ENCODE measurements at places on chromosomes 16 and 17.

DNA sequence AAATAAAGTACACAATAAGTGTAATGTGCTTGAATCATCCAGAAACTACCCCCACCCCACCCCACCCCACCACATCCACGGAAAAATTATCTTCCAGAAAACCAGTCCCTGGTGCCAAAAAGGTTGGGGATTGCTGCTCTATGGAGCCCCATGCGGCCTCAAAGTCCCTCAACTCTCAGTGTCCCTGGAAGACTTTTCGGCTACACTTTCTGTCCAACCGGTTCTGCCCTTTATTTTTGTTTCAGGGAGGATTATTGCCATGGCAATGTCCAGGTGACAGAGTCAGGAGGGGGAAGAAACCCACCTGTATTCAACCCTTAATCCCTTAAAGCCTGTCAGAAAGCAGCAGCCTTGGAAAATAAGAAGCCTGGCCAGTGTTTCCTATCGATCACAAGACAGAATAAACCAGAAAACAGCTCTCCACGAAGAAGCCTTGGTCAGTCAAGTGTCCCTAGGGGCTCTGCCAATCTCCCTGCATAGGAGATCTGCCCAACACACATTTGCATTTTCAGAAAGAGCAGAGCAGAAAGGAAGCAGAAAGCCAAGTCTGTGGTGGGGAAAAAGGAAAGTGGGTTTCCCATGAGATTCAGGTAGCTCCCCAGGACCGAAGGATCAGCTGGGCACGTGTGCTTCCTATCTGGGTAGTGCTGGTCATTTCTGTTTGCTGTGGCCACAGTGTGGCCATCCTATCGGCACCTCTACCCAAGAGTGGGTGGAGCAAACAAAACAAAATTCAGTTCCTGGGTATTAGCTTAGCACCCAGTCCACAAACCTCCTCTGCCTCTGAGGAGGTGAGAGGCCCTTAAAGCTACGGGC is 342.7 kb downstream of the SOX9 start:
- no peak for DNase-seq

- DNase-seq: no peak
Observed at GRCh38 chr16:59236804-59237458, 502.8 kb upstream of the GOT2 start.

GRCh38 chr17:6677158-6677831 is 25.7 kb downstream of the C17orf100 start:
- DNase-seq: no peak

DNA sequence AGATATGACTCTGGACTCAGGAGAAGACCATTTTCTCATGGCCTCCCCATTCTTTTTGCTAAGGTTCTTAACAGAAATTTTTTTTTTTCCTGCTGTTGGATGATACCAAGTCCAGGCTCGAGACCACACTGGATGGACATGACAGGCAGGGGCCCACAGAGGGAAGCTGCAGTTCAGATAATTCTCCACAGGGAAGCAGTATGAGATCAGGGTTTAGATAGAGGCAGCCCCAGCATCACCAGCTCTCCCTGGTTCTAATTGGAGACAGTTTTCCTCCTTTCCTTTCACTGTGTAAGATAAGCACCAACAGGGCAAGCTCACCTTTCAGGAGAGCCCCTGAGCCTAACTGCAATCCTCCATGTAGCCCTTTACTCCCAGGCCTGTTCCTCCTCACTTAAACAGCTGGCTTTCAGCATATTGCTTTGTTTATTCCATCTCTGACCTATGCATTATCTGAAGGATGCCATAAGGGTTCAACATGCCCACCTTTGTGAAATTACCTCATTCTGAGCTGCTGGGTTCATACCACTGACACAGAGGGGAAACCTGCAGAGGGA is 108.1 kb downstream of the SNX11 start:
- DNase-seq: no peak

- no peak for DNase-seq
Observed at GRCh38 chr17:49631496-49631895, 46.4 kb downstream of the SPOP start.

- DNase-seq: no peak
Observed at GRCh38 chr16:17083628-17084027, 387.1 kb downstream of the XYLT1 start.

GRCh38 chr16:89201439-89202377 is 1.4 kb upstream of the SLC22A31 start:
- peak; percentile 56 for DNase-seq

DNA sequence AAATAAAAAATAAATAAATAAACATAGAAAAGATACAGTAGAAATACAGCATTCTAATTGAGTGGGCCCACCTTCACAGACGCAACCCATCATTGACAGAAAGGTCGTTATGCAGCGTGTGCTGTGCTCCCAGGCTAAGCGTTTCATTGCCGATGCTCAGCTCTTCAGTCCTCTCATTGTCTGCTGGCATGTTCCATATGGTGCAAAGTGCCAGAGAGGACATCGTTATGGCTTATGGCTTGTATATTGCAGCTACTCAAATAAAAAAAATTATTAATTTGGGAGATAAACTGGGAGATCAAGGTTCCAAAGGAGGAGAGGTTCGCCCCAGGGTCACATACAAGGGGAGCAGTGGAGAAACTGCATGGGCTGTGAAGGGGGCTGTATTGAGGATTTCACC is 11.3 kb upstream of the UBALD2 start:
- DNase-seq: no peak

GRCh38 chr16:80407265-80407987 is 133.4 kb upstream of the DYNLRB2 start:
- no peak for DNase-seq

DNA sequence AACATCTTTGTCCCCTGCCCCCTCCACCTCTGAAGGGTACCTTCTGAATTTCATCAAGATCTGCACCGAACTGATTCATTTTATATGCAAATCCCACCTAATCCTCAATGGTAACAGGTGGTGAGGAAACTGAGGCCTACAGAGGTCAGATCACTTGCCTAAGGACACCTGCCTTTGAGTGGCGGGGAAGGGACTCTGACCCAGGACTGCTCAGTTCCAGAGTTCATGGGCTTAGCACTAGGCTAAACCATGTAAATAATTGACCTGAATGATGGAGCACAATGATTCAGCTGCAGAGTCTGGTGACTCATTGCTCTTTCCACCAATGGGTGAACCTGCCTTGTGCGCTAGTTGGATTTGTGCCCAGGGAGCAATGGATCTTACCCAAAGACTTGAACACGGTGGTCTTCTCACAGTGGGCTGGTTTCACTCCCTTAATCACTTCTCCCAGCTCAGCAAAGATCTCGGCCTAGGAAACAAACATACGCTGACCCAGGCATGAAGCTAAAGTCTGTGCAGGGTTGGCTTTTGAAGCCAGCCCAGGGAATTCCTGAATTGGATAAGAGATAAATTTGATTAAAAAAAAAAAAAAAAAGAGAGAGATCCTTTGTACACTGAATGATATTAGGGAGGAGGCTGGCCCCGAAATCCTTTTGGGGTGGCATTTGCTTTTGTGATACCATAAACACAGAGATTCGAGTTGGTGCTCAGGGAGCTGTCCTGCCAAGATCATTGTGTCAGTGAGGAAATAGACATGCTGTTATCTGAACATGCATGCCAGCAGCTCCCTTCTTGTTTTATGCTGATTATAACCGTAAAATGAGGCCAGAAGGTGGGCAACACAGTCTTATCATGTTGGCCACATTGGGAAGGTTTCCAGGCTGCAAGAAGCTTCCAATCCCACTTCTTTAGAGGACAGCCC is 17.0 kb downstream of the CRYM start:
- no peak for DNase-seq

DNA sequence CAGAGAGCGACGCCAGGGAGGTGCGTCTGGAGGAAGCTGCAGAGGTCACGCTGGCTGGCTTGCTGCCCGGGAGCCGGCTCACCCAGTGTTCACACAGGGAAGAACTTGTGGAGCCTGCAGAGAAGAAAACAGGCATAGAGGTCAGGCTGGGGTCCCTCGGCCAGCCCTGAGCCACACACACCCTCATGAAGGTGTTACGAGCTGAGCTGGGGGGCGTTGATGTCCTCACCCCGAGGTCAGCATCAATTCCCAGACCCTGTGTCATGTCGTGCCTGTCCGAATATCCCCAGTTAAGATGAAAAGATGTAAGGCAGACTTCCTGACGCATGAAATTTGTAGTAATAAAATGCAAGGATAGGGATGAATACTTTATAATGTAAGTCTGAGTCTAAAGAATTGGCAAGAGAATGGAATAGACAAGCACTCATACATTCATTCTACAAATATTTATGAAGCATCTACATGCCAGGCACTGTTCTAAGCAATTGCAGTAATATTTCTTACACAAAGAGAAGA is 77.1 kb downstream of the USP31 start:
- no peak for DNase-seq

DNA sequence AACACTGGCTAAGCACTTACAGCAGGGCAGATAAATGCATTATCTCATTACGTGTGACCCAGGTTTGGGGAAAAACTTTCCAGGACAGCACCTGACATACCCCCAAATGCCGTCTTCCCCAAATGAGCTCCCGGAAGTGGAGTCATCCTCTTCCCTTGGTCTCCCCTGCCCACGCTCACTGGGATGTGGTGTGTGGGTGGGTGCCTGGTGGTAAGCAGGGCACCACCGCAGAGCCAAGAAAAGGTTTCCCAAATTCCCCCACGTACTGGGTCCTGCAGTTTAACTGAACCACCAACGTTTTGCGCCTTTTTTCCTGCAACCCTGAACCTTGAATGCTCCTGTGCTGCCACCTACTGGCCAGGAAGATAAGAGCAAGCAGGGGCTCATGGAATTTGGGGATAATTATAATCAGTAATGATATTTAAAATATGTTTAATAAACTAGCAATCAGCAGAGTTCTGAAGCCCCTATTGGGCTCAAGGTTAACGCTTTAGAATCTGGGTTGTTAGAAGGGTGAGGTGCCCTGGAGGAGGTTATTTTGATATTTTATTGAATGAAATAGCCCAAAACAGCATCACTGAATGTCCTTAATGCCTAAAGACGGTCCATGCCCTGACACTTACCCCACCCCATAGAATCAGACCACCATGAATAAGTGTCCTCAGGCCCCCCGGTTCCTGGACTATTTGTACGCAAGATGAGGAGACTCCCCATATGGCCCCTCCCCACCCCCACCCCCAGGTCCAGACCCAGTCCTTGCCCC is 8.0 kb downstream of the SPPL2C start:
- DNase-seq: peak; percentile 35

GRCh38 chr16:29765167-29766032 is 12.7 kb upstream of the ZG16 start:
- no peak for DNase-seq

DNA sequence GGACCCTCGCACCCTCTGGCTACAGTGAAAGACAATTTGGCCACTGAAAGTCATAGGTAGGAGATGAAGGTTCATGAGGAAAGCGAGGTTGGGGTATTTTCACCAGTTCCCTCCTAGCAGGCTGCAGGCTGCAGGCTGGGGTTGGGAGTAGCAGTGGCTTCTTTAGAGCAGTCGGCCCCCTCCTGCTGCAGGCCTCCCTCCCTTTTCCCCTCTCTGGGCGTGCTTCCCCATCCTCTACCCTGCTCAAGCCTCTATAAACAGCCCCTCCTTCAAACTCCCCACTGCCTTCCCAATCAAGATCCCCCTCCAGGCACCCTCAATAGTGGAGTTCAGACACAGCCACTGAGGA is 41.8 kb downstream of the GAS7 start:
- DNase-seq: no peak

DNA sequence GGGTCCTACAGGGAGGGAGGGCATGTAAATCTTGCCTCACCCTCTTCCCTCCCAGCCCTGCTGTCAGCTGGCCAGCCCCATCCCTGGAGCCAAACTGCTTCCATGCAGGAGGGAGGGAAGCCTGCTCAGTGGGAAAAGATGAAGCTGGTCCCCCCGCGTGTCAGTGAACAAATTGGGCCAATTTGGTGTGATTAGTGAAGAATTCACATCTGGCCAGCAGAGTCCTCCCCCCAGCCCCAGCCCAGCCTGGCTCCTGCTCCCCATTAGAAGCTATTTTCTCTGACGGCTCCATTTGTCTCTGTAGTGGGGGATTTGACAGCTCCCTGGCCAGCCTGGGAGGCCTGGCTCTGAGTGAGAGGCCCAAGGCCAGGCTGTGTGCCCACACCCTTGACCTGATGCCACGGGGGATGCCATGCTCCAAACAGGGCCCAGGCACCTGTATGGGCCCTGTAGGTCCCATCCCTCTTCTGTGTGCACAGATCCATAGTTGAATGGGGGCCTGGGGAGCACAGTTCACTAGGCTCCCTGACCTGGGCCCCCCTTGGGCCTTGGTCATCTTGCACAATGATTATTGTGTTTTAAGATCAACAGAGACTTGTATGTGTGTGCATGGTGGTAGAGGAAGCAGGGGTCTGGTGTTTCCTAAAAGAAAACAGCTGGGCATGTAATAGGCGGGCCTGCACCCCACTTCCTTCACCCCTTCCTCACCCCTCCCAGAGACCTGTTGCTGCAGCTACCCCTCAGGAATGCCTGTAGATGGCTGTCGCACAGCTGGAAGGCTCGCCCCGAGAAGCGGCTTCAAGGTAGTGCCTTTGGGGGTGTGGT is 50.7 kb upstream of the TAC4 start:
- no peak for DNase-seq

- DNase-seq: no peak
Observed at GRCh38 chr17:12568358-12569251, 97.1 kb upstream of the MYOCD start.

GRCh38 chr17:81130385-81131361 is 34.6 kb upstream of the PVALEF start:
- no peak for DNase-seq

- DNase-seq: no peak
Observed at GRCh38 chr17:43427362-43428043, 28.7 kb downstream of the ARL4D start.

GRCh38 chr17:81231121-81231645 is 7.7 kb downstream of the TEPSIN start:
- DNase-seq: no peak

- peak; percentile 14 for DNase-seq
Observed at GRCh38 chr16:80527297-80527696, 13.5 kb upstream of the DYNLRB2 start.

DNA sequence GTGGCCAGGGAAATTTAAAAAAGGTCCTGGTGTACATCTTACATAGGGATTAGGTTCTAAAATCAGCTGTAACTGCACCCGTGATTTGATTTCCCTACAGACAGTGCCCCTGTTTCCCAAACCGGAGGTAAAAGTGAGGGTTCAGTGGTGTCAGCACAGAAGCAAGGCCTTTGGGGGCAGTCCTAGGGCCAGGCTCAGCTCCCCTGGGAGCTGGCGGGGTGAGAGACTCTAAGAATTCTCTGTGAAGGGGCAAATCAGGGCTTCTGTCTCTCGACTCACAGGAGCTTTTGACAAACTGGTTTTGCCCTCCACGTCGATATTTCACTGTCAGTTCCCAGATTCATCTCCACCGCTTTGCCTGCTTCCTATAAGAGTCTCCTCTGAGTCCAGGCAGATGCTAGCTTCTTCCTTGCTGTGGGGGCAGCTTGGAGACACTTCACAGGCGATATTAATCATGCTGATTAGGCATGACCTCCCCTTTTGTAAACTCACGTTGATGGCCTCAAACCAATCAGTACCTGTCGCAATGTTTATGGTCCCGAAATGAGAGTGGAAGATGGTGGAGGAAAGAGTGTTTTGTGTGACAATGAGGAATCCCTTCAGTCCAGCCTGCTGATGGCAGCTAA is 234.2 kb upstream of the TOX3 start:
- DNase-seq: no peak
